Kidney (tissue), 22 donors: ENCODE measurements at places on chromosomes 6 and 20. TPM values are rescaled to one million over a fixed set of nuclear protein-coding genes. Genes with fewer than 3 reads are reported as not detected.

DNA sequence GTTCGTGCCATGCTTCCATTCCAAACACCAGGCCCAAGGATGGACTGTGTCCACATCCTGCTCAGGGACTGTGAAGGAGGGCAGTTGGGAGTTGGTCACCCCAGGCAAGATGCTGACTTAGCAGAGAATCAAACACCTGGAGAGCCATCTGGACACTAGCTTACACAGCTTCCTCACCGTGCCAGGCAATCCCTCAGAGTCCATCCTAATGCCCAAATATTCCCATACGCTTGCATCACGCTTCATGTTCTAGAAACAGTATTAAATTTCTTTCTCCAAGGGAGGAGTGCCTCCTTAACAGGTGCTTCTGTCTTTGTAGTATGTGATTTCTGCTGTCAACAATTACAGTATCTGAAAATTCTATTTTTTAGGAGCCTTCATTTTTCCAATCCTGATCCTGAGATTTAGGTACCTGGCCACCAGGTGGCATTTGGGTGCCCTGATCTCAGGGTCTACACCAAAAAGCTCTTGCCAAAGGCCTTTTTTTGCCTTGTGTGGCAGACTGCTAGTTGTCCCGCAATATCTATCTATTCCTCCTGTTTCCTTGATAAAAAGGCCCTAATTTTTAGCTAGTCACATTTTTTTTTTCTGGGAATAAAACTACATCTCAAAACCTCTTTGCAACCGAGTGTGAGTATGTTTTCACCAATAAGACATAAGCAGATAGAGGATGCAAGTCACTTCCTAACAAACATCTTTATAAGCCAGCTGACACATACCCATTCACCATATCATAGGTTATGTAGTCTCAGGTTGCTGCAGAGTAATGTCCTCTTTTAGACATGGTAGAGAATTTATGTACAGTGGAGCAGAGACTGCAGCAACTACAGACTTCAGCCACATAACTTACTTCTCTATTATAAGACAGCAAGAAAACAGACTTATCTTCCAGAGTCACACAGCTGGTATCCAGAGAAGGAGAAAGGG is 85.0 kb downstream of the PREP start:
- DNase-seq: no peak

- peak; percentile 87 for DNase-seq
Observed at GRCh38 chr6:138572167-138572875, 73.0 kb upstream of the NHSL1 start.

DNA sequence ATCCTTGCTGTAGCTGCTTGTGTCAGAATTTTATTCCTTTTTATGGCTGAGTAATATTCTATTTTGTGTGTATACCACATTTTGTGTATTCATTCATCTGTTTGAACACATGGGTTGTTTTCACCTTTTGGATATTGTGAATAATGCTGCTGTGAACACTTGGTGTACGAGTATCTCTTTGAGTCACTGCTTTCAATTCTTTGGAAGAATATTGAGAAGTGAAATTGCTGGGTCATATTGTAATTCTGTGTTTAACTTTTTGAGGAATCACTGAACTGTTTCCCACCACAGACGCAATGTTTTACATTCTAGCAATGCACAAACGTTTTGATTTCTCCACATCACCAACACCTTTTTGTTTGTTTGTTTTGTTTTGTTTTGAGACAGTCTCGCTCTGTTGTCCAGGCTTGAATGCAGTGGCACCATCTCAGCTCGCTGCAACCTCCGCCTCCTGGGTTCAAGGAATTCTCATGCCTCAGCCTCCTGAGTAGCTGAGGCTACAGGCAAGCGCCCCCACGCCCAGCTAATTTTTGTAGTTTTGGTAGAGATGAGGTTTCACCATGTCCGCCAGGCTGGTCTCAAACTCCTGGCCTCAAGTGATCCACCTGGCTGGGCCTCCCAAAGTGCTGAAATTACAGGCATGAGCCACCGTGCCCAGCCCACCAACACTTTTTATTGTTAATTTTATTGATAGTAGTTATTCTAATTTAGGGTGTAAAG is 21.7 kb downstream of the CPXM1 start:
- DNase-seq: no peak

GRCh38 chr6:29696147-29697125 is 15.5 kb upstream of the ZFP57 start:
- DNase-seq: no peak

GRCh38 chr6:129267028-129267427 is 384.1 kb downstream of the LAMA2 start:
- no peak for DNase-seq

DNA sequence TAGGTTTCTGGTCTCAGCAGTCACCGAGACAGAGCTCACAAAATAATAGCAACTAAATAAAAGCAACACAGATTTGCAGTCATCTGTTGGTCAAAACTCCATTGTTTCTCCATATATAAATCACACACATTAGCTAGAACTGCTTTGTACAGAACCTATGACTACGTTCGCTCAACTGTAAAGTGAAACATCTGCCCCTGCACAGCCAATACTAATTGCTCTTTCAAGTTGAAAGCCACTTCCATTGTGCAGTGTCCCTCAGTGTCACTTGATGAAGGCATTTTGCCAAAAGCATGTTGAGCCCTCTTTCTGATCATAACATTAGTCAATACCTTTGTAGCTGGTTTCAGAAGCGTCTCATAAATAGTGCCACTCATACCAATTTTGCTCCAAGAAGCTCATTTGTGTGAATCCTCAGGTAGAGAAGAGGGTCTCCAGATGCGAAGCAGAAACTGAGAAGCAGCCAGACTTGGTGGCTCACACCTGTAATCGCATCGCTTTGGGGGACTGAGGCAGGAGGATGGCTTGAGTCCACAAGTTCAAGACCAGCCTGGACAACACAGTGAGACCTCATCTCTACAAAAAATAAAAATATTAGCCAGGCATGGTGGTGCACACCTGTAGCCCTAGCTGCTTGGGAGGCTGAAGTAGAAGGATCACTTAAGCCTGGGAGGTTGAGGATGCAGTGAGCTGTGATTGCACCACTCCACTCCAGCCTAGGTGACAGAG is 68.9 kb downstream of the PERP start:
- no peak for DNase-seq

- no peak for DNase-seq
Observed at GRCh38 chr20:15847196-15847784, 726.0 kb downstream of the KIF16B start.

GRCh38 chr20:62336775-62337557 is 30.1 kb downstream of the LAMA5 start:
- no peak for DNase-seq

GRCh38 chr6:99885051-99885450 is 109.0 kb downstream of the MCHR2 start:
- no peak for DNase-seq

DNA sequence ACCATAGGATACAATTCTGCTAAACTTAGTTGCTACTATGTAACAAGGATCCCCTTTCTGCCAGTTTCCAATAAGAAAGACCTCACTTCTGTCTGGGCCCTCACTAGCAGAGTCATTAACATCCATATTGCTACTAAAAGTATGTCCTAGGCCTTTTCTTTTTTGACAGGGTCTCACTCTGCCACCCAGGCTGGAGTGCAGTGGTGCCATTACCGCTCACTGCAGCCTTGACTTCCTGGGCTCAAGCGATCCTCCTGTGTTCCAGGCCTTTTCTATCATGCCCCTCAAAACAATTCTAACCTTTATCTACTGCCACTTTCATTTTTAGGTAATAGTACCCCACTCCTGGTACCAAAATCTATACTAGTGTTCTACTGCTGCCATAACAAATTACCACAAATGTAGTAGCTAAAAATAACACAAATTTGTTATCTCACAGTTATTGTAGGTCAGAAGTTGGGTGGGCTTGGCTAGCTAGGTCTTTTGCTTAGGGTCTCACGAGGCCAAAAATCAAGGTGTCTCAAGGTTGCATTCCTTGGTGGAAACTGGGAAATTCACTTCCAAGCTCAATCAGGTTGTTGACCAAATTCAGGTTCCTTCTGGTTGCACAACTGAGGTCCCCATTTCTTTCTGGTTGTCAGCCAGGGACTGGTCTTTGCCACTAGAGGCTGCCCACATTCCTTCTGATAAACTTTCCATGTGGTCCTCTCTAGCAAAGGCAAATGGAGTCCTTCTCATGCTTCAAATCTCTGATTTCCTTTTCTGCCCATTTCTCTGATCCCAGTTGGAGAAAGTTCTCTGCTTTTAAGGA is 3.0 kb downstream of the CSNK2A1 start:
- DNase-seq: no peak

- DNase-seq: no peak
Observed at GRCh38 chr6:159777240-159777904, 12.0 kb downstream of the TCP1 start.

GRCh38 chr20:62744741-62745191 is 36.1 kb downstream of the NTSR1 start:
- DNase-seq: peak; percentile 51

DNA sequence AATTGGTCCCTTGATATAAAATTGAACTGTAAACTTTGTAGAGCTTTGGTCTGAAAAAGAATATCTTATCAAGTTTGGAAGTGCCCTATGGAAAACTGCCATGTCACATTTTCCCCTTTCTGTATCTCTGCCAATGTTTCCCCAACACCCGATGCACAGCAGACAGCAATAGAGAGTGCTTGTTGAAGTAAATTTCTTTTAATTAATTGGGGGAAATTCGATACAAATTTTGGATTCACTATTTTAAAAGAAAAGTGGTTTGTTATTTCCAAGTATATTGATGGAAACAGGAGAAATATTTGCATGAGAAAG is 208.1 kb downstream of the OGFRL1 start:
- DNase-seq: no peak

DNA sequence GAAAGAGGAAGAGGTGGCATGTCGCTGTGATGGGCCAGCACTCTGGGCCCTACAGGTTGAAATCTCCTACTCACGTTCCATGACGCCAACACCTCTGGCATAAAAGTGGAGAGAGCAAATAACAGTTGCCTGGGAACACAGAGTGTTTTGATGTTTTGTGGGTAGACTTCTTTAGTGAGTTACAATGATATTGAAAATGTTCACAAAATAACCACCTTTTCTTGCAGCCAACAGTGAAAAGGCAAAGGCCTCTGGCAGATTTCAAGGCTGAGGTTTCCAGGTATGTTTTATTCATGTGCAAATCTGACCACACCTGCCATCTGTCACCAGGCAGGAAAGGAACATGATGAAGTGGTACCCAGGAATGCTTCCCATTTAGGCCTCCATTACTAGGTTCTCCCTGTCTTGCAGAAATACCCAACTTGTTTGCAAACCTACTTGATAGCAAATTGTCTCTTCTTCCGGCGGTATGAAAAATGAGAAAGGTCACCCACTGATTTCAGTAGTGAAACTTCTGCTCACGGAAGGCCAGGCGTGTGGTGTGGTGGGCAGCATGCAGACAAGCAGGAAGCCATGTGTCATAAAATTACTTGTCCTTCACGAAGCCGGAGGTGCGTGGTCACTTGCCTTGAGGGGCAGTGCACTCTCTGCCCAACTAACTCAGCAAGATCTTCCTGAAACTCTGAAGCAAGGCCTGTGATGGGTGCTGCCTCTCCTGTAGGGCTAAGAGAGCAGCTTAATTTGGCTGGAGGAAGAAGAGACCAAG is 299.1 kb upstream of the PRDM1 start:
- DNase-seq: no peak

DNA sequence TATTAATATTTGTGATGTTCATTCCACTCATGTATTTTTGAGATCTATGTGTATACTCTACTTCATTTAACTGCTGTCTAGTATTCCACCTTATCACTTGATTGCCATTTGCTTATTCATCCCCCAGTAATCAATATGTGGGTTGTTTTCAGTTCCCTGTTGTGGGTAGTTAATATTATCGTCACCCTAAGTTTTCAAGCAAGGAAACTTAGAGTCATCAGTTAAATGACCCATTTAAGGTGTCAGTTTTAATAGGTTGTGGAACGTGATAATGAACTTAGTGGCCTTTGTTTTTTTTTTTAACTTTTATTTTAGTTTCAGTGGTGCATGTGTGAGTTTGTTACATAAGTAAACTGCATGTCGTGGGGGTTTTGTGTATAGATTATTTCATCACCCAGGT is 90.3 kb downstream of the SLC24A3 start:
- no peak for DNase-seq

DNA sequence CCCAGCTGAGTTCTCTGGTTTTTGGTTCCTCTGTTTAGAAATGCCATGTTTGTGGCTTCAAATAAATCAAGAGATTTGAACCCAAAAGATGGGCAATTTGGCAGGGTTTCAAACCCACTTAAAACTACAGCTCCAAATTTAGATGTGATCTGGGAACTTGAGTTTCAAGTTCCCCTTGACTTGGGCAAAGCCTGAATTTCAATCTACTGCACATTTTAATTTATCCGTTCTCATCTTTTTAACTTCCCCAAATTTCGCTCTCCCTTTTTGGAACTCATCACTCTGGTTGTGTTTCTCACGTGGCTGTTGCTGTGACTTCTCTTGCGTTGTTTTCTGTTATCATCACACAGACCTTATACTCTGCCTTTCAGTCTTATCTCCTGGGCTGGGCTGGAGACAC is 230.9 kb downstream of the CDC5L start:
- no peak for DNase-seq

DNA sequence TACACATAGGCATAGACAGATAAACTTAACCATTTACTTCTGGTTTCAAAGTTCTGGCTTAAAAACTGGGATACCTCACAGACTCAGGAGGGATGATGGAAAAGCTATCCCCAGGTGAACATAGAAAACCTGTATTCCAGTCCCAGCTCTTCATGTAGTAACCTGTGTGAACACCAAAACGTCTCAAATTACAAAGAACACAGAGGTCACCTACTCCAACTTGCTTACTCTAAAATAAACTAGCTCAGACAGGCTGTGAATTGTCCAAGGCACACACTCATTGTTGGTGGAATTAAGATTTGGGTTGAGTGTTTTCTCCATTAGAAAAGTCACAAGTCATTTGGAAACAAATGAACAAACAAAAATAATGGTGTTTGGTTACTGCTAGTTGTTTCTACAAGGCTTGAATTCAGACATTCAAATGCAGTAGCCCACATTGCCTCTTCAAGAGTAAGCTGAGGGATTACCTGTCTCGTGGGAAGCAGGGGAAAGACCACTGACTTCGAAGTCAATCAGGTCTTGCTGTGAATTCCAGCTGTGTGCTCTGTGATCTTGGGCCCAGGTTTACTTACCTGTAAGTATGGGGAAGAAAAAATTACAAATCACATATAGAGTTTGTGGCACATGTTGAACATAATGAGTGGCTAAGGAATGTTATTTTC is 48.2 kb upstream of the LRRC1 start:
- peak; percentile 58 for DNase-seq

GRCh38 chr6:37882292-37882691 is 62.8 kb downstream of the ZFAND3 start:
- no peak for DNase-seq

GRCh38 chr6:72916906-72917305 is 295.0 kb downstream of the KCNQ5 start:
- DNase-seq: no peak

PNLDC1 gene
- 0.34 TPM for polyA plus RNA-seq

MROH8 gene
- polyA plus RNA-seq: 4.4 TPM

MBOAT1 gene
- polyA plus RNA-seq: 1.9 TPM

ALDH5A1 gene
- 11.0 TPM for polyA plus RNA-seq

HIVEP2 gene
- 2.4 TPM for polyA plus RNA-seq

B3GAT2 gene
- not detected for polyA plus RNA-seq

SLC22A16 gene
- not detected for polyA plus RNA-seq

IMPG1 gene
- polyA plus RNA-seq: 0.69 TPM

ADAM33 gene
- 4.1 TPM for polyA plus RNA-seq

SLCO4A1 gene
- 12.4 TPM for polyA plus RNA-seq

VWA7 gene
- 10.2 TPM for polyA plus RNA-seq

LTB gene
- 6.6 TPM for polyA plus RNA-seq

REM1 gene
- polyA plus RNA-seq: 2.0 TPM

CDKAL1 gene
- 4.6 TPM for polyA plus RNA-seq
